ENCODE measurements at places on chromosomes 5 and 9.

DNA sequence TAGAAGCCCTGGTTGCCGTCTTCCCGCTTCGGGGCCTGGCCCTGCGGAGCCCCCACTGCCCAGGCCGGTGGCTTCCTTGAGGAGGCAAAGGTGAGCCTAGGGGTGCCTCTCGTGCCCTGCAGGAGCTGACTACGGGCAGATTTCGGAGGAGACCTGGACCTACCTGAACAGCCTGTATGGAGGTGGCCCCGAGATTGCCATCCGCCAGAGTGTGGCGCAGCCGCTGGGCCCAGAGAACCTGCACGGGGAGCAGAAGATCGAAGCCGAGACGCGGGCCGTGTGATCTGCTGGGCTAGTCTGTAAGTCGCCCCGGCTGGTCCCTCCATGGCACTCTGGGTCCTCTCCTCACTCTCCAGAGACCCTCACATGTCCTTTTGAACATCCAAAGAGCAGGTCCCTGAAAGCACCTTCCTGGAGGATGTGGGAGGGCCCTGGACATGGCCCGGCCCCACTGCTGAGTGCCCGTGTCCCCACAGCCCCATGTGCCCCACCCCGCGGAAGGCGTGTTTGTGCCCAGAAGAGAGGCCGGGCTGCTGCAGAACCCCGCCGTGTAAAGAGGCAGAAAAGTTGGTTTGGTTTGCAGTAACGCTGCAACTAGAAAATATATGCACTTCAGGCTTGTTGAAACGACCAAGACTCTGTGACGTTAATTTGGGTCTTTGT, 44.9 kb downstream of the USP20 start:
- DNase-seq = no peak

- DNase-seq = no peak
Measured at GRCh38 chr5:50768634-50769033, 102.2 kb downstream of the PARP8 start.

GRCh38 chr5:158368686-158369085, 509.7 kb upstream of the CLINT1 start:
- DNase-seq = no peak

DNA sequence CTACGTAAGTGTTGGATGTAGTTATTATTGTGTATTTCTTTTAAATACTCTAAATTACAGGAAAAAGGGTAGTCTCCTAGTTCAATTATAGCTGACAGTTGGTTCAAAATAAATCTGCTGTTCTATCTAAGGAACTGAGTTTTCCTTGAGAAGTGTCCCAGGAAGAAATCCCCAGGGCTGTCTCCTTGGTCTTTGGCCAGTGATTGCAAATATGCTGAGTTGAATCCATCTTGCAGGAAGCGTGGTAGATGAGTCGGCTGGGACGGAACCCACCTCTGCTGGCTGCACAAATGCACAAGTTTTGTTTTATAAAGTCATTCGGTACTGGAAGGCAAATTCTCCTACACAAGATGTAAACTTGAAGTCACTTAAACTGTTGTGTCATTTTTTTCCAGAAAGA, 30.2 kb upstream of the HOMER1 start:
- no peak for DNase-seq

GRCh38 chr9:98185611-98186171, 6.7 kb downstream of the CORO2A start:
- no peak for DNase-seq

DNA sequence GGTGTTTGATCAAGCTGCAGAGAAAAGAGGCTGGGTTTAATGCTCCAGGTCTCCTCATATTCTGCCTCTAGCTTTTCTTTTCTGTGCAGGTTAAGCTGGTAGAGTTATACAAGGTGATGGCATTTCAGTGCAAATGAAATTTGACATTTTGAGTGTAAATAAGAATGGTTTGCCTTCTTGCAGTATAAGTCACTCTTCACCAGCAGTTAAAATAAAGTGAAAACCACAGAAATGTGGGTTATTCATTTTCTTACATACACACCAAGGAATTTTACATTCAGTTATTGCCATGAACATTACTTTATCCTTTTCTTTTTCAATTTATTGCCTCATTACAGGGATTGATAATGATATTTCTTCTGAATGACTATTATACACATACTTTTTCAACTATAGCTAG, 337.5 kb upstream of the PCSK5 start:
- DNase-seq = no peak

DNA sequence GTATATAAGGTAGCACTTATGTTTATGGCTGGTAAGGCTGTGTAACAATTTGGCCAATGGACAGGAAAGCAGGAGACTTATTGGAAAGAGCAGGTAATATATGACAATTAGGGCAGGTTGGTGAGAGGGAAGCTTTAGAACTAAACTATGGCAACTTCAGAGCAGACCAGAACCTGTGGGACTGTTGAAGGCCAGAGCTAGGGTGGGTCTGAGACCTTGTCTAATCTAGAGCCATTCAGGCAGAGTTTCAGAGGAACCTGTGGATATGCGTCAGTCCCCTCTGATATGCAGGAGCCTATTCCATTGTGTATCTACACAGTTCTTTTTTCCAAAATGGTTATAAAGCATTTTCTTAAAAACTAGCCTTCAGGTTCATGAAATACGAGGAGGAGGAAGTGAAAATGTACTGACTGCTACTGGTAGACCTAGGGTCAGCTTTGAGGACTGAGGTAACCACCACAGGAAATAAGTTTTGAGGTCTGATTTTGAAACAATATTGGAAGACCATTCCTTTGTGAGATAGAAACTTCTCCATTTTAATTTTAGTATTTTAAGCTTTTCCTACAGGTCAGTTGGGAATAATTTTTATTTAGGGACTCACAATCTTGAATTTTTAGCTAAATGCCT, 37.6 kb downstream of the ELL2 start:
- DNase-seq = no peak

GRCh38 chr9:123561046-123561445, 205.0 kb downstream of the CRB2 start:
- no peak for DNase-seq

DNA sequence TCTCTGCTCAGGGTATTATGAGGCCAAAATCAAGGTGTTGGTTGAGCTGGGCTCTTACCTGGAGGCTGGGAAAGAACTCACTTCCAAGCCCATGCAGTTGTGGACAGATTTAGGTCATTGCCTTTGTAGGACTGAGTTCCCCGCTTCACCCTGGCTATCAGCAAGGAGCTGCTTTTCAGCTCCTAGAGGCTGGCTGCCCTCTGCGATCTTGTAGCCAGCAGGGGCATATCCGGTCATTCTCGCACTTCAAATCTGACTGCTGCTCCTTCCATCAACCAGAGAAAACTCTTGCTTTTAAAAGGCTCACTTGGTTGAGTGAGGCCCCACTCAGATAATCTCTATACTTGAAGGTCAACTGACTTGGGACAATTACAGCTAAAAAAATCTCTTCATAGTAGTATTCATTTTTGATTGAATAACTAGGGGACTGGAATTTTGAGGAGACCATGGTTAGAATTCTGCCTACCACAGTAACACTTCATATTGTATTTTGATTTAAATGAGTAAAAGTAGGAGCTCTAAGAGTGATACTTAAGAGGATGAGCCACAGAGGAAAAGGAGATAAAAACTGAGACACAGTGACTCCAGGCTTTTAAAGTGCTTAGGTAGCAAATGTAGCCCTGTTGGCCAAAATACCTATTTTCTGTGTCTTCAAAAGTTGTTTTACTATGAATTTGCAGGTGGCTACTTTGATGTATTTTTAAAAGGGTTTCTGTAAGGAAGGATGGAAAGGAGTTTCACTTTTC, 137.4 kb downstream of the CD180 start:
- DNase-seq = no peak

DNA sequence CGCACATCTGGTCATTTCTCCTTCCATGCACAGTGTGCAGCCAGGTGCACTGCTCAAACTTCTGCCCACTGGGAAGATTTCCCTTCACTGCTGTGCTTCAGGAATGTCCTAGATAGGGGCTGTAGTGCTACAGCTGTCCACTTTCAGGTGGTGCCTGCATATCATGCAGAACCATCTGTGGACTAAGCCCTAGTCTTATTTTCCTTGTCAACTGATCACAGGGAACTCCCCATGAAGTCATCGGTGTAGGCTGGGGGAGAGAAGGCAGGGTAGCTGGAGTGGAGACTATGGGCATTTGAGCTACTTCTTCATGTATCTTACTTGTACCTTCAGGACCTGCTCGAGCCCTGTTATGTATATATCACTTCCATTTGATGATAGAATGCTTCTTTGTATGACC, 150.9 kb upstream of the PLCXD3 start:
- DNase-seq = no peak

- DNase-seq = no peak
Measured at GRCh38 chr9:77176106-77176505, 1.2 kb upstream of the VPS13A start.

- DNase-seq = peak; percentile 50
Measured at GRCh38 chr5:116137544-116138378, 52.9 kb downstream of the COMMD10 start.

GRCh38 chr5:151643388-151643787, 43.3 kb downstream of the SPARC start:
- DNase-seq = no peak

- no peak for DNase-seq
Measured at GRCh38 chr5:127056896-127057295, 16.4 kb downstream of the C5orf63 start.

DNA sequence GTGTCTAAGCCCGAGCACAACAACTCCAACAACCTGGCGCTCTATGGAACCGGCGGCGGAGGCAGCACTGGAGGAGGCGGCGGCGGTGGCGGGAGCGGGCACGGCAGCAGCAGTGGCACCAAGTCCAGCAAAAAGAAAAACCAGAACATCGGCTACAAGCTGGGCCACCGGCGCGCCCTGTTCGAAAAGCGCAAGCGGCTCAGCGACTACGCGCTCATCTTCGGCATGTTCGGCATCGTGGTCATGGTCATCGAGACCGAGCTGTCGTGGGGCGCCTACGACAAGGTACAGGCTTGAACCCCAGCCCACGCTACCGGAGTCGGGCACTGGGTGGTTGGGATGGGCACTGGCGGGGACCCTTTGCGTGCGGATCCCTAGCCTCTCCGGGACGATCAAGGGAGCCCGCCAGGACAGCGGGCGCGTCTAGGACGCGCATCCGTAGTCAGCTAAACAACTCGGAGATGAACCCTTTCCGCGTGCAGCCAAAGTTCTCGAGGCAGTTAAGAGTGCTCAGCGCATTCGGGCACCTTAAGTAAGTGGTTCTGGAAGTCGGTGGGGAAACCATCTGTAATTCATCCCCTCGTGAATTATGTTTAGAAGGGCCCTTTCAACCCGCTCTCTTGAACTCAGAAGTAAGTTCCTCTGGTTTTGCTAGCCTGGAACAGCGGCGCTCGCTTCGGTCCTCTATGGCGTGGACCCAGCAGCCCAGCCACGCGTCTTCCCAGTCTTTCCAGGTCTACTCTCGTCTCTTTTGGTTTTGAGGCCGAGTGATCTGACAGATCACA, 1.3 kb downstream of the KCNN2 start:
- DNase-seq = peak; percentile 18

DNA sequence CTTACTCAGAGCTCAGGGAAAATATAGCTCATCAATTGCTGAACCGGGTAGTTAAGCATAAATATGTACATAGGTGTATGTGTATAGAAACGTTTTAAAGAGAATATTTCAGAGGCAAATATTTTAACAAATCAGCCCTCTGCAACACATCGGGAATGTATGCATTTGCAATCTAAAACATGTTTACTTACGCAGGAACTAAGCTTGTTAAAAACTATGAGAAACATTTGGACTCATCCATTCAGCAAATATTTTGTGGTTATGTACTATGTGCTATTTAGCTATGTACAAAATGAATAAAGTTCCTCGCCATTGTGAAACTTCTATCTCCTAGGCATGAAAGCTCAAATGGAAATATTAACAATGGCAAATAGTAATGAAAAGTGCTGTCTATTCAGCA, 469.9 kb downstream of the ARHGEF28 start:
- peak; percentile 23 for DNase-seq

DNA sequence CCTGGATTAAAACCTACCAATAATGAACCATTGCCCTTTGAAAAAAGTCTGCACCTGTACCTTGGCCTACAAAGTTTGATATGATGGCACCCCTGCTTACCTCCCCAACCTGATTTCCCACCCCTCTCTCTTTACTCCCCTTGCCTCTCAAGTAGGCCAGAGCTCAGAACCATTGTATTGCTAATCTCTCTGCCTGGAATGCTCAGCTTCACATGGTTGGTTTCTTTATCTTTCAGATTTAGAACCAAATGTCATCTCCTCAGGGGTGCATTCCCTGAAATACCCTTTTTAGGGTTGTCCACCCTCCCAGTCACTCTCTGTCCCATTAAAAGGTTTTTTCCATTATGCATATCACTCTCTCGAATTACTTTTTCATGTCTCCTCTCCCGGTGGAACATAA, 116.6 kb upstream of the VCAN start:
- no peak for DNase-seq

GRCh38 chr9:125121146-125121545, 22.2 kb downstream of the SCAI start:
- DNase-seq = no peak

GRCh38 chr5:6761333-6761732, 48.1 kb downstream of the TENT4A start:
- no peak for DNase-seq

DNA sequence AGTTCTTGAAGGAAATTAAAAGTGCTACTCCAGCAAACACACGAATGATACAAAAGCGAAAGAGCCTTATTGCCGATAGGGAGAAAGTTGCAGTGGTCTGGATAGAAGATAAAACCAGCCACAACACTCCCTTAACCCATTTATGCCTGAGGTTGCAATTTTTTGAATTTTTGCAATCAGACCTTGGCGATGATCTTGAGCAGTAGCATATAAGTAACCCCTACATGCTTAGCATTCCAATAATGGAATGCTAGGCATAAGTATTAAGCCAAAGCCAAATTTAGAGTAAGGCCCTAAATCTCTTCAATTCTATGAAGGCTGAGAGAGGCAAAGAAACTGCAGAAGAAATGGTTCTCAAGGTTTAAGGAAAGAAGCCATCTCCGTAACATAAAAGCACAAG, 153.5 kb downstream of the SLC28A3 start:
- DNase-seq = peak; percentile 61

GRCh38 chr9:89740722-89741121, 135.9 kb downstream of the GADD45G start:
- no peak for DNase-seq

GRCh38 chr5:180498378-180498777, 4.2 kb downstream of the CNOT6 start:
- no peak for DNase-seq

DNA sequence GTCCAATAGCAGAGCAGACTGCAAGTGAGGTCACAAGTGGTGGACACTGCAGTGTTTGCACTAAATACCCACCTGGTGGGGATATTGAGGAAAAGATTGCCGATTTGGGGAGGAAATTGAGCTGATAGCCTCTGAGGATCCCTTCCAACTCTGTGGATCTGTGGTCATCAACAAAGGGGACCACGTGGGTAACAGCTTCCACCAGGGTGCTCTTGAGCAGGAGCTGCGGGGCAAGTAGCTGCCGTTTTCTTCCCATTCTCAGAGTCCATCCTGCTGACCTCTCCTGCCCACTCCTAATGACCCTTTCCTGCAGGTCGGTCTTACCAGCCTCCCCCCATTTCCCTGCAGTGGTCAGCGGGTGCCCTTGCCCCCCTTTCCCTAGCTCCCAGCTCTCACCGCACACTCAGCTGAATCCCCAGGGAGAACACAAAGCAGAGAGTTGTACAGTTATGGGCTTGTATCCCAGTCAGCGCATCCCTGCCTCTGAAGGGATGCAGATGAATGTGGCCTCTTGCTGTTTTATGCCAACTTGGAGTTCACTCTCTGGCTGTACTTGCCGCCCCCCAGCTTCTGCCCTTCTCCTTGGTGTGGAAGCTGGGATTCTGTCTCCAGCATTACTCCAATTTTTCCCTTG, 18.0 kb downstream of the DAPK1 start:
- DNase-seq = no peak

GRCh38 chr5:143222287-143223231, 180.9 kb downstream of the NR3C1 start:
- DNase-seq = peak; percentile 16

GRCh38 chr9:130530938-130531337, 48.4 kb upstream of the FUBP3 start:
- DNase-seq = no peak

All from EL (cell line).